Placental pericyte (primary cell): ENCODE measurements at places on chromosomes 11 and 22. TPM values are rescaled to one million over a fixed set of nuclear protein-coding genes. Genes with fewer than 3 reads are reported as not detected.

The ISX gene
- not detected in 2 replicates for total RNA-seq

The ATP5MG gene
- 28.5 and 28.7 TPM in 2 replicates for total RNA-seq

The INPP5J gene
- 0.14 and 0.66 TPM in 2 replicates for total RNA-seq

The CLP1 gene
- total RNA-seq: 16.0 and 25.8 TPM in 2 replicates

The ACRV1 gene
- total RNA-seq: not detected in 2 replicates

The SAA4 gene
- total RNA-seq: not detected in 2 replicates
